Tibial artery (tissue), 4 donors: ENCODE measurements at places on chromosomes 12 and 14.

DNA sequence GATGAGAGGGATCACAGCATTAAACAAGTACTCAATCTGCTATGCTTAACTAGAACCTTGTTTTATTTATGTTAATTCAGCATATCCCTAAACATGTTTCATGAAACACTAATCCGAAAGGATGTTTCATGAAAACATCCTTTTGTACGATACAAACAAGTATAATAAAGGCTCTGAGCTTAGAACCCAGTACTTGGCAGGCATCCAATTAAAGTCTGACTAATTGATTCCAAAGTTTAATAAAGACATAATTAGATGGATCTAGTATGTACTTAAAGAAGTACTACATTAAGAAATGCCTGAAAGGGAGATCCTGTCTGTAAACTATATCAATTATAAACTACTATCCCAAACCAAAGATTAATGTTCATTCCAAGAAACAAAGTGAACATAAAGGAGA lies 51.8 kb downstream of the SCAF11 start:
- no peak for DNase-seq

DNA sequence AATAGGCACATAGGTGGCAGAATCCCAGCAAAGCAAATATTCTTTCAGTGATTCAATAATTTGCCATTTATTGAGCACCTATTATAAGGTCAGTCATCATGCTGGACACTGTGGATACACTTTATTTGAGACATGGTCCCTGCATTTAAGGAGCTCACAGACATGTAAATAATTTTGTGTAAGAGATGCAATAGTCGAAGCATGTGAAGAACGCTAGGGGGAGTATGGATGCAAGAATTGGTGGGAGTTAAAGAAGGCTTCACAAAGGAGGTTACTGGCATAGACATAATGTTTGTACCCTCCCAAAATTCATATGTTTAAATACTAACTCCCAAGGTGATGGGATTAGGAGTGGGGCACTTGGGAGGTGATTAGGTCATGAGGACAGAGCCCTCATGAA lies 260.6 kb upstream of the GARIN6 start:
- DNase-seq, result no peak

- no peak for DNase-seq
Measured at GRCh38 chr14:31476131-31476866, 11.5 kb downstream of the GPR33 start.

GRCh38 chr12:110775997-110776396 lies 33.3 kb upstream of the PPP1CC start:
- no peak for DNase-seq

DNA sequence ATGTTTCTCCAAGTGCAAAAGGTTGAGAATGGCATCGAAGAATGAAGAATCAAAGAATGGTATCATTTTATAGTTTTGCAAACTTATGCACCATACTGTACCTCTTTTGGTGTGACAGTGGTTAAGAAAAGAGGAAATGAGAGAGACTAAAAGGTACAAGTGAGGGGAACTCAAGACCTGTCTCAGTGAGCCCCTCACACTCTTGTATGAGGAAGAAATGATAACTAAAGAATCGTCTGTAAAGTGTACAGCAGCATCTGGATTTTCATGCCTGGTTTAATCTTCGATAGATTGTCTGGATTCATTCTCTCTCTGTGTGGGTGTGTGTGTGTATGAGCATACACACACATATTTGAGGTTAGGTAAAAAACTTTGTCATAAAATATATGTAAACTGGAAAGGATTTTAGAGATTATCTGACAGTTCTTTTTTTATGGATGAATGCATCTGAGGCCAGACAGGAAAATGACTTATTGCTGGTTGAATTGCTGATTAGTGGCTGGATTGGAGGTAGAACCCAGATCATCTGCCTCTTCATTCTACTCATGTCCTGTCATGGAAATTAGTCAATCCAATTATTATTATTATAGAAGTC lies 16.0 kb upstream of the SLC38A2 start:
- DNase-seq, result no peak

GRCh38 chr12:5689773-5690172 lies 255.3 kb downstream of the ANO2 start:
- no peak for DNase-seq

GRCh38 chr12:106125351-106126095 lies 13.2 kb downstream of the NUAK1 start:
- no peak for DNase-seq

GRCh38 chr14:95146079-95146771 lies 11.1 kb downstream of the DICER1 start:
- no peak for DNase-seq
